CD4-positive, alpha-beta T cell treated with Interferon gamma for 1 hour (primary cell): ENCODE measurements at places on chromosomes 7 and 10.

DNA sequence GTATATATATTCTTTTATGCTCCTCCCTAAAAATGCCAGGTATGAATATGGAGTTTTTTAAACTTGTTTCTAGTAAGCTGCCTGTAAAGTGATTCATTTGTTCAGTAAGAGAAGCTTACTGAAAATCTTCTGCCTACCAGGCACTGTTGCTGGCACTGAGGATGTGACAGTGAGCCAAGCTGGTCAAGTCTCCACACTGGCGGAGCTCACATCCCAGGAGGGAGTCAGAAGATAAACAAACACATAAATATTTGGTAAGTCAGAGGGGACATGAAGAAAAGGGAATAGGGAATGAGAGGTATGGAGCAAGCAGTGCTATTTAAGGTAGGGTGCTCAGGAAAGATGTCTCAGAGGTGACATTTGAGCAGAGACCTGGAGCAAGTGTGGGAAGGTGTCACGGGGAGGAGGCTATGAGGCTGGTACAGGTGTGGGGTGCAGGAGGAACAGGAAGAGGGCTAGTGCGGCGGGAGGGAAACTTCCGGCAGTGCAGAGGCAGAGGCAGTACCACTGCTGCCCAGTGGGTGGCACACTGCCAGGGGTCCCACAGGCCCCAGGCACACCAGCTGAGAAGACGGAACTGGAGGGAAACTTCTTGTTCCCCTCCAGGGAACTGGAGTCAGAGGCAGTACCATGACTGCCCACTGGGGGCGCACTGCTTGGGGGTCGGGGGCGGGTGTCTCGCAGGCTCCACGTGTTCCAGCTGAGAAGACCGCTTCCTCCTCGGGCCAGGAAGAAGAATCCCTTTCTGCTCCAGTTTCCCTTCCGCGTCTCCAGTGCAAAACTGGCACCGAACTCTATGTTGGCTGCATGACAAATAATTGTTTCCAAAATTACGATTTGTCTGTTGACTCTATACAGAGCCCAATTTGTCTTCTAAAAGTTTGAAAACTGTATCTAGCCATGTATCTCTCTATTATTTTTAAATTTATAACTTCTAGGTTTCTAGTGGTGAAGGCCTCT is 161.0 kb downstream of the TEX36 start:
- no peak for DNase-seq

- no peak for DNase-seq
Observed at GRCh38 chr7:47579458-47579857, 2.5 kb downstream of the TNS3 start.

DNA sequence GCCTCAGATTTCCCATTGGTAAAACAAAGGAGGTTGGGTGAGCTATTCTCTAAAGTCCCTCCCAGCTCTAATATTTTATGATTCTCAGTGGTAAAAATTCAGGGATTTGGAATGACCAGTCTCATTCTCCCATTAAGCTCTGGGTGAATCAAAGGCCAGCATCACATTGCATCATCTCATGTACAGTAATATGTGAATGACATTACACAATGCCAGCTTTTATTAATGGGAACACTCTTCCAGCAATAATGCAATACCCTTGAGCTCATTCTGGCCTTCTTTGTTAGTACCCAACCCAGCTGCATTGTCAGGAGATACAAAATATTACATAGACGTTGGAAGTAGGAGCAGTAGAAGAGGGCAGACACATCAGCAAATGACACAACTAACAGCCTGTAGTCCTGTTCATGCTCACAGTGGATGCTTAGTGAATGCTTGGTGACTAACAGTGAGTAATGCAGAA is 100.0 kb upstream of the EGR2 start:
- DNase-seq = no peak

DNA sequence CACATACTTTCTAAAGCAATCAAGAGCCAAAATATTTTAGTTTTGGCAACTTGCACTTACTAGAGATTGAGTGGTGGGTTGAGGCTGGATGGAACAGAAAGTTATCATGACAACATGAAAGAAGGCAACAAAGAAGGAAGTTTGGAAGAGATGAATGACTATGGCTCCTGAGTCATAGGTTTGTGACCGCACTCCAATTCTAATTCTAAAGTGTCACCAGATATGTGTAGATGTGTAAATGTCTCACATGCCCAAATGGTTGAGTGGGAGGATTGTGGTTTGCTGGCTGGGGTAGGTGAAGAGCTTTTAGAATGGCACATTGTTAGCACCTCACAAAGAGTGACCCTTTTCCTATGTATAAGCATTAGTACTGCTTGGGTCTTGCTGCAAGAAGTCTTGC is 20.2 kb downstream of the TAS2R16 start:
- DNase-seq = no peak

DNA sequence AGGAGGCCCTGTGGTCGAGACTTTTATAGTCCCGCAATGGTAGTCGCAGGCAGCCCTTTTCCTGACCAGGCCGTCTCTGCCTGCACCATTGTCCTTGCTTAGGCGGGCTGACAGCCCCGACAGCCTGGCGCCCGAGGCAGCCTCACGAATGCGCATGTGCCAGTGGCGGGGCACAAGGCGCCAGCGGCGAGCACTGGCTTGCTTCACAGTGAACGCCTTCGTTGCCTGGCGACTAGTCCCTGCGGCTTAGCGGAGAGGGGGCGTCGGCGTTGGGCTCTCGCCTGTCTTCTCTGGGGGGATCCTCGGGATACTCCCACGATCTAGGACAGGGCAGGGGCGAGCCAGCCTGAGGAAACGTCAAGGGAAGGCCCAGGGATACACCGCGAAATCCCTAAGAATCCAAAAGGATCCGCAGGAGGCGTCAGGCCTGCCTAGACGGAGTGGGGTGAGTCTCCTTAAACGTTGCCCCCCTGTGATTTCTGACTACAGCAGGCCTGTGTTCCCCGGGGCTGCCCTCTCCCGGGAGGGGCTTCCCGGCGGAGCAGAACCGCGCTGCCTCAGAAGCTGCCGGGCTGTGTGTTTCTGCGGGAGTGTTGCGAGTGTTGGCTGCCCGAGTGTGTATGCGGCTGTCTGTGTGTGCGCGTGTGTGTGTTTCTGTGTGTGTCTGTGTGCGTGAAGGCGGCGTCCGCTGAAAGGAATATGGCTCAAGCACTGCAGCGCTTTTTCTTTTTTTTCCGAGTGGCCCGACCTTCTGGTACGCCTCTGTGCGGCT is 20.5 kb upstream of the ZNF273 start:
- DNase-seq = peak; percentile 12

- DNase-seq = peak; percentile 100
Observed at GRCh38 chr10:110919349-110919931, at the start of gene SHOC2. Gene SHOC2 (plus strand): TSS chr10:110919604. CDS start chr10:110964359, 44,755 bp downstream.

DNA sequence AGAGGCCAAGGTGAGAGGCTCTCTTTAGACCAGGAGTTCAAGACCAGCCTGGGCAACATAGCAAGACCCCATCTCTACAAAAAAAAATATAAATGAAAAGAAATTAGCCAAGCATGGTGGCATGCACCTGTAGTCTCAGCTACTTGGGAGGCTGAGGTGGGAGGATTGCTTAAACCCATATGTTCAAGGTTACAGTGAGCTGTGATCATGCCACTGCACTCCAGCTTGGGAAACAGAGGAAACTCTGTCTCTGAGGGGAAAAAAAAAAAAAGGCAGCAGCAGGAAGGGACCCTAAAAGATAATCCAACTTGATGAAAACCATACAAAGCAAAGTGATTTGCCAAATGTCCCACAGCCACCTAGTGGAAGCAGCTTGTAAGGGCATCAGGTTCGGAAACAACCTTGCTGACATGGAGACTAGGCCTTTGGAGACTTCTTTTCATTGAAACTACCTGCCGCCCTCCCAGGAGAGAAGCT is 15.6 kb upstream of the PBLD start:
- peak; percentile 35 for DNase-seq

DNA sequence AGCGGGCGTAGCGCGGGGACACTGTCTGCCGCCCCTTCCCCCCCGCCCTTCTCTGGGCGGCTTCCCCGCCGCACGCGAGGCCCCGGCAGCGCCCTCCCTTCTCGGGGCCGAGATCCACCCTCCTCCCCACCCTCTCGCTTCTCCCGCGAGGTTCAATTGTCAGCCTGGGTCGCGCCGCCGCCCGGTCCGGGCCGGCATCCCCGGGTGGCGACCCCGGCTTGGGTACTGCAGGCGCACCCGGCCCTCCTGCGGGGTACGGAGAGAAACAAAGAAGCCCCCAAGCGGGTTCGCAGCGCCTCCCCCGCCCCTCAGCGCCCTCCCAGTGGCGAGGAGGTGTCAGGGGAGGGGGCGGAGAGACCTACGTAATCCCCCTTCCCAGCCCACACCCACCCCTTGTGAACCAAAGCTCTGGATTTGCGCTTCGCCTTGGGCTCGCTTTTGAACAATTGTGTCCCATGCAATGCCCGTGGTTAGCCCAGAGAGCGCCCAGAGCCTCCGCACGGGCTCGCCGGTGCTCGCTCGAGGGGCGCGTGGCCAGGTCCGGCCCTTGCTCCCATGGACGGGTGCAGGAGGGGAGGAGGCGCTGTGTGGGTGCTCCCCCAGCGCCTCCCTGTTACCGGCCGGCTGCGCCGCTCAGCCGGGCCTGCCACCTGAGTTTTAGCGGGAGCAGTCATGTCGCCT is 634 bp downstream of the HECW1 start:
- no peak for DNase-seq

- DNase-seq = no peak
Observed at GRCh38 chr7:151719031-151719896, 157.7 kb downstream of the PRKAG2 start.

DNA sequence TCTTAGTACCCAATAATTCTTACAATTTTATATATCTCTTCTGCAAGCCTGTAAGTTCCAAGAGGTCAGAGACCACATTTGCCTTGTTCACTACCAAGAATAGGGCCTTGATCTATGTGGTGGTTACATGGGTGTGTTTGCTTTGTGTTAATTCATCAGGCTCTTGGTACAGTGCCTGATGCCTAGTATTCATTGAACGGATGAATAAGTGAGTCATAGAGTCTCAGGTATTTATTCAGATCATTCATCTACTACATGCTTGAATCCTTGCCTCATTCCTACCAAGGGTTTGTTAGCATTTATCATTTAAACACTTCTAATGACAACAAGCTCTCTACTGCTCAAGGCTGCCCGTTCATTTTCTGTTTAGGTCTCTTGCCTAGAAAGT is 11.3 kb upstream of the SGPL1 start:
- DNase-seq = no peak
